Stomach (tissue), 19 donors: ENCODE measurements at places on chromosomes 13 and 19. TPM values are rescaled to one million over a fixed set of nuclear protein-coding genes. Genes with fewer than 3 reads are reported as not detected.

Gene CCL25
- 5.1 TPM for total RNA-seq

Gene IFI30
- total RNA-seq = 199 TPM

Gene GGACT
- 13.2 TPM for total RNA-seq

Gene C19orf81
- total RNA-seq = not detected

Gene CEACAM5
- 101 TPM for total RNA-seq

Gene ANKRD24
- total RNA-seq = 4.5 TPM

Gene CYP2S1
- 39.7 TPM for total RNA-seq

Gene GET3
- 15.5 TPM for total RNA-seq

Gene CADM4
- 8.6 TPM for total RNA-seq

Gene ACTMAP
- 24.6 TPM for total RNA-seq

Gene NLRP9
- total RNA-seq = not detected

Gene F10
- not detected for total RNA-seq

Gene AMER2
- total RNA-seq = 0.14 TPM

Gene VSIG10L
- total RNA-seq = 0.29 TPM

Gene C13orf42
- total RNA-seq = not detected

Gene DIAPH3
- total RNA-seq = 2.6 TPM

Gene C19orf67
- total RNA-seq = not detected

Gene FUT2
- total RNA-seq = 33.9 TPM

Gene SKA3
- total RNA-seq = 1.4 TPM

Gene CGB8
- not detected for total RNA-seq

Gene C5AR1
- 1.2 TPM for total RNA-seq

Gene WTIP
- 12.9 TPM for total RNA-seq

Gene RASGRP4
- total RNA-seq = 4.0 TPM
